ENCODE measurements at places on chromosomes 6 and 20.

GRCh38 chr6:50791900-50792508 is 26.7 kb upstream of the TFAP2B start:
- peak; percentile 59 for DNase-seq

DNA sequence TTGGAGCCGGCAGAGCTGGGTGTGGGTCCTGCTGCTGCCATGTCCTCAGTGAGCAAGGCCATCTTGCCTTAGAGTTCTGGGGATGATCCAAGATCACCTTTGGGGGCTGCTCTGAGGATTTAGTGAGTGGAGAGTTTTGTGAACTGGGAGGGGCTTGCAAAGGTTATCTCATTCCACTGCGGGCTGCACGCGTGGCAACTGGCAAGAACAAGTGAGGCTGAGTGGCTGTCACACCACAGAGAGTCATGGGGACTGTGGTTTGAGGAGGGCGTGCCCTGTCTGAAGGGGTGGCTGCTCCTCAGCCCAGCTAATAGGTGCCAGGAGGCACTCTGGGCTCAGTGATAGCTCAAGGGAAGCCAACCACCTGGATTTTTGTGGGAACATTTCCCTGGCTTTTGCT is 37.6 kb downstream of the TTLL9 start:
- no peak for DNase-seq

- no peak for DNase-seq
Observed at GRCh38 chr6:14533446-14533845, 415.9 kb downstream of the CD83 start.

GRCh38 chr20:20491110-20491783 is 123.3 kb downstream of the INSM1 start:
- DNase-seq = peak; percentile 29

DNA sequence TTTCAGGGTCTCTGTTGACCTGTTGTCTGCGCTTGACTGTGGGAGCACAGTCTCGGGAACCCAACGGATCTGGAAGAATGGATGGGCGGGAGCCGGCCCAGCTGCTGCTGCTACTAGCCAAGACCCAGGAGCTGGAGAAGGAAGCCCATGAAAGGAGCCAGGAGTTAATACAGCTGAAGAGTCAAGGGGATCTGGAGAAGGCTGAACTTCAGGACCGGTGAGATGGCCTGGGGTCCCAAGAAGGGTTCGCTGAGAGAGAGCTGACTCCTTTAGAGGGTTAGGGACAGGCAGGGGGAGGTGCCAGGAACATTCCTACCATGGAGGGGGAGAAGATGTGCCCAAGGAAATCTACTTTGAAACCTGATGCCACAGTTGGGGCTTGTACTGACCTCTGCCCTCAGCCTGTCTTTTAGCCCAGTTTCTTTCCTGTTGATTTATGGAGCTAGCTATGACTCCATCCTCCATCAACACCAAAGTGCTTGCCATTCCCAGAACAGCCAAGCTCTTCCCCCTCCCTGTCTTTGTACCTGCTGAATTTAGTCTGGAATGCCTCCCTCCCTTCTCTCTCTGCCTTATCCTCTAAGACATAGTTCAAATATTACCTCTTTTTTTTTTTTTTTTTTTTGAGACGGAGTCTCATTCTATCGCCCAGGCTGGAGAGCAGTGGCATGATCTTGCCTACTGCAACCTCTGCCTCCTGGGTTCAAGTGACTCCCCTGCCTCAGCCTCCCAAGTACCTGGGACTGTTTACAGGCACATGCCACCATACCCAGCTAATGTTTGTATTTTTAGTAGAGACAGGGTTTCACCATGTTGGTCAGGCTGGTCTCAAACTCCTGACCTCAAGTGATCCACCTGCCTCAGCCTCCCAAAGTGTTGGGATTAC is 12.2 kb downstream of the CEP250 start:
- no peak for DNase-seq

GRCh38 chr20:58708246-58708931 is 15.8 kb downstream of the NPEPL1 start:
- peak; percentile 7 for DNase-seq

DNA sequence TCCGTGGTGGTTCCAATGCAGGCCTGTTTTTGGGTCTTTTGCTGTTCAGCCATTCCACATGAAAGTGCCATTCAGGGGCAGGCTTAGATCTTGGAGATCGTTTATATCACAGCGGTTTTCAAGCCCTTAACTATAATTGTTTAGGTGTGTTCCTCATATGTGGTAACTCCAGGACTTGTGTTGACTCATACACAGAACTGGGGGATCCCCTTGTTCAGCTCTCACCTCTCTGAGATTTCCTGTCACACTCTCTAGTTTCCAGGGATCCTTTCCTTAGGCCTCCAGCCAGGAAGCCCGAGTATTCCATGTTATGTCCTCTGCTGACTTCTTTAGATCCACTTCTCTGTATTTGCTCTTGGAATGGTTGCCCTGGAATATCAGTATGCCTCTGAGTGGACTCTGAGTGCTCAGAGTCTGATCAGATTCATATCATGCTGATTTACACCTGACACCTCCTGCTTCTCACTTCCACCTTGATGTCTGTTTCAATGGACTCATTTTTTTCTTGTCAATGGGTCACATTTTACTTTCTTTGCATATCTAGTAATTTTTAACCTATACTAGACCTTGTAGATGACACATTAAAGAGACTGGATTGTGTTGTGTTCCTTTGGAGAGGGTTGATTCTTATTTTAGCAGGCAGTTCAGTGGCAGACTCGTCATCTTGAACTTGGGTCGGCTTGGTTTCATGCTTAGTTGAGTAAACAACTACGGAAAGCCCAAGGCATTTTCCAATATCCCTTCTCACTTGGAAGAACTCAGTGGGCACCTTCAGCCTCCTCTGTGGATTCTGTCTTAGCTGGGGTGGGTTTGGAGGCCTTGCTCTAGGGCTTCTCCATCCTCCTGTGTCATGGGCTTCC is 13.1 kb downstream of the NTSR1 start:
- no peak for DNase-seq

DNA sequence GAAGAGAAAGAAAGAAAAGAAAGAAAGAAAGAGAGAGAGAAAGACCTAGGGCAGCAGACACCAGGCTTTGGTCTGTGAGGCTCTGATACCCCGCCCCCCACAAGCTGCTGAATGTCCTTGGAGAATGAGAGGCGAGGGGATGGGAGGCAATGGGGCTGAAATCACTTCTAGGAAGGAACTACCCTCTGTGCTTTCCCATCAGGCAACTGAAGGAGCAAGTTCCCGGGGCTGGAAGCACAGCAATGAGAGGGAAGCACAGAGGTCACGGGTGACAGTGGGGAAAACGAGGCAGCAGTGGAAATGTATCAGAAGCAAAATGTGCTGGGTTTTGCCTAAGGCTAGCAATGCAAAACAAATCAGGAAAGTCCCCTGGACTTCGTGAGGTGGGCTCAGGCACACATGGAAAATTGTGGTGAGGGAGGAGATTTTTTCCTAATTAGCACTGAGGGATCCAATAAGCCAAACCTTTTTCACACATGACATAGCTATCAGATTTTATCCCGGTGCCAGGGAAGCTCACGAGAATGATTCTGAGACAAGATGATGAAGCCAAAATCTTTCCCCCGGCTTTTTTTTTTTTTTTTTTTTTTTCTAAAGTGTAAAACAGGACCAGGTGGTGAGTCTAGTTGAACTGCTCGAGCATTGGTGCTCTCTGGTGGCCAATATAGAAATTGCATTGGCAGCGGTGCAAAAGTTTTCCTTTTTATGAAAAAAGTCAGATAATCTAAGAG is 16.8 kb upstream of the ARFGEF2 start:
- peak; percentile 78 for DNase-seq

DNA sequence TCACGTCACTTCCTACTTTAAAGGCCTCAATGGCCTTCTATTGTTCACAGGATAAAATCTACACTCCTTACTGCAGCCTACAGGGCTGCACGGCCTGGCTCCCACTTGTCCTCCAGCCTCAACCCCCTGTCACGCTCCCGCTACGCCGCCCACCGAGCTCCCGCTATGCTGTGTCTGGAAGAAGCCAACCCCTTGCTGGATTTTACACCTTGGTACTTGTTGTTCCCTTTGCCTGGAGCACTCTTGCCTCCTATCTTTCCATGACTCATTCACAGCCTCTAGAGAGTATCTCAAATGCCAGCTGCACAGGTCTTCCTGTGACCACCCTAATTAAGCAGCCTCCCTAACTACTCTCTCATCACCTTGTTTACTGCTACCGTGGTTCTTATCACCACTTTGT is 259.9 kb downstream of the PRKN start:
- no peak for DNase-seq

DNA sequence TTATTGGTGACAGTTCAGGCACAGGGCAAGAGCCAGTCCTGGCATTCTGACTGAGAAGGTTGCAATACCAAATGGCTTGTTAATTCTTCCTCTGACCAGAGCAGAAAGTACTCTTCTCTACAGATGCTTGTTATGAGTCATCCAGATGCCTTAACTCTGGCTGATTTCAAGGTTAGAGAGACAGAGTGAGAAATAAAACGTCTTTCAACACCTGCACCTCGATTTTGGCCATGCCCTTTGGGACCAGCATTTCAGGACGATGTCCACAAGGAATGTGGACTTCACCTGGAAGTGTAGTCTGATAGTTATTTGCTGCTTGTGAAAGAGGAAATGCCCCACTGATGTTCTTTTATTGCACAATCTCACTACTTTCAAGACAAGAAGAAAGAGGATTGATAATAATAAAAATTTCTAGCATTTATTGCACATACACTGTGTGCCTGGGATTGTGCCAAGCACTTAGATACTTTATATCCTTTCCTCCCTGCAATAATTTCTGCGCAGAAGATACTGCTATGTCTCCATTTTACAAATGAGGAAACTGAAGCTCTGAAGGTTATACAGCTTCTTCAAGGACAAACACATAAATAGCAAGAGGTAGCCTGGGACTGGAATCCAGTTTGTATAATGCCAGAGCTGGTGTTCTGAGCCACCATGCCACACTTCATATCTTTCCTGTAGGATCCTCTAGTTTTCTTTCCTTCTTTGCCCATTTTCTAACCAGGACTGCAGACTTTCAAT is 33.5 kb upstream of the MCM3 start:
- peak; percentile 75 for DNase-seq

DNA sequence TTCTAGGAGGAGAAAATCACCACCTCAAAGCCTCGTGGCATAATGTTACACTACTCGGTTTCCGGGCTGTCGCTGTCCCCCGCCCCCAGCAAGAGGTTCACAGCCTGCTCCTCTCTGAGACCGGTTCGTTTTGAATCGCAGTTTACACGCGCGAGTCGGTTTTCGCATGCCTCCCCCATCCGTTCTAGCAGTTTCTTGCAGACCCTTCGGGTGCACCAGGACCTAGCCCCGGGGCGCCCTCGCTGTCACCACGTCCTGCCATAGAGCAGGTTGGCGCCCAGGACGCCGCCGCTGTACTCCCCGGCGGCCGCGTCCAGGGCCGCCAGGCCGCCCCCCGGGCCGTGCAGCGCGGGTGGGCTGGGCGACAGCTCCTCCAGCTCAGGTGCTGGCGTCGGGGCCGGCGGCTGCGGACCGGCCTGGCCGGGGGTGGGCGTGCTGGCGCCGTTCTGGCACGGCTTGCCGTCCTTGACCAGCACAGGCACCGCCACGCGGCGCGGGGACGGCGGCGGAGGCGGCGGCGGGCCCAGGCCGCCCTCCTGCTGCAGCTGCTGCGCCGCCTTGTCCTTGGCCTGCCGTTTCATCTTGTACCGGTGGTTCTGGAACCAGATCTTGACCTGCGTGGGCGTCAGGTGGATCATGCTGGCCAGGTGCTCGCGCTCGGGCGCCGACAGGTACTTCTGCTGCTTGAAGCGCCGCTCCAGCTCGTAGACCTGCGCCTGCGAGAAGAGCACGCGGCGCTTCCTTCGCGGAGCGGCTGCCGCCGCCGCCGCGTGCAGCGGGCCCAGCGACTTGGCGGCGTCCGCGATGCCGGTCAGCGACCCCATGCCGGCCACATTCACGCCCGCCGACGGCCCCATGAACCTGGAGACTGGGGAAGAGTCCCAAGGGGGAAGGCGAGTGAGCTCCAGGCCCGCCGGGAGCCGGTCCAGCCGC is 1.4 kb downstream of the NKX2-4 start:
- peak; percentile 23 for DNase-seq

- DNase-seq = no peak
Observed at GRCh38 chr6:26478985-26479278, 21.2 kb upstream of the BTN1A1 start.

DNA sequence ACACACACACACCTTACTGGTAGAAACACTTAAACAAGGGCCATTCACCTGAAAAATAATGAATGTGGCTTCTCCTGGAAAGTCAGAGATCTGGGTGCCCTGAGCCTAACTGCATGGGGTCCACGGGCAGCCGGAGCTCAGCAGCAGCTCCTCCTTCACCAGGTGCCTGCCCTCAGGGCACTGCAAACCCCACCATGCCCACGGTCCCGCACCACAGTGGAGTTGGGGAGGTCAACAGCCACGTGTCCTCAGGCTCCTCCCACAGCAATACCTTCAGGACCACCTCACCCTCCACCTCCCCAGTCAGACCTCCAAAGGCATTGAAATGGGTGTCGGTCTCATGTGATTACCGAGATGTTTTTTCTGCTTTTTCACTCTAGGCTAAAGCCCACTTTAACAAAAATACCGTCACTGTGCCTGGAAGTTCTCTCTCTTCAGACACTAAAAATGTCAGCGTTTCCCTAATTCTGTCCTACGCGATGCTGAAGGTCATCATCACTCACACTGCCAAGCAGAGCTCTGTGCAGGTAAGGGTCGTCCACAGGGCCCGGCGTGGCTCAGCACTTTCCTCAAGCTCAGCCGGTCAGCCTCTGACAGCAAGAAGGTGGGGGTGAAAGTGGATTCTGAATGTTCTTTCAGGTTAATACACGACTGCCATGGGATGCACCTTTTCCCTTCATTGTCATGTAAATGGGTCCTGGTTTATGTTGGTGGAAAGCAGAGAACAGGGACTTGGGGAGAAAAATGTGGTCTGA is 48.9 kb downstream of the CDK5RAP1 start:
- DNase-seq = no peak

GRCh38 chr6:44268095-44268628 is 2.1 kb upstream of the TMEM151B start:
- peak; percentile 64 for DNase-seq

GRCh38 chr6:1135726-1136414 is 176.0 kb upstream of the FOXQ1 start:
- DNase-seq = no peak

DNA sequence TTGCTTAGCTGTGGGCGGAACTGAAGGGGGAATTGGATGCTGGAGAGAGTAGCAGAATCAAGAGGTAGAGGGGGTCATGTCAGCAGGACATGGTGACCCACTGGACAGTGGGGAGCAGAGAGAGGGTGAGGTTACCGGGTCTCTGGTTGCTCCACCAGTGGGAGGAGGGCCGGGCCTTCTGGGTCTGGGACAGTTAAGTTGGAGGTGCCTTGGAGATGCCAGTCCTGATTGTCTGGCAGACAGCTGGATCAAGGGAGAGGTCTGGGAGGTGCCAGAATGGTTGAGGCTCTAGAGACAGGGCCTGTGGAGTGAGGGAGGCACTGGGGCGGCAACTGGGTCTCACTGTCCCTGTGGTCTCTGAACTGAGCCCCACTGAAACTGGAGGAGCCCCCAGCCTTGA is 24.6 kb downstream of the MANBAL start:
- DNase-seq = no peak

DNA sequence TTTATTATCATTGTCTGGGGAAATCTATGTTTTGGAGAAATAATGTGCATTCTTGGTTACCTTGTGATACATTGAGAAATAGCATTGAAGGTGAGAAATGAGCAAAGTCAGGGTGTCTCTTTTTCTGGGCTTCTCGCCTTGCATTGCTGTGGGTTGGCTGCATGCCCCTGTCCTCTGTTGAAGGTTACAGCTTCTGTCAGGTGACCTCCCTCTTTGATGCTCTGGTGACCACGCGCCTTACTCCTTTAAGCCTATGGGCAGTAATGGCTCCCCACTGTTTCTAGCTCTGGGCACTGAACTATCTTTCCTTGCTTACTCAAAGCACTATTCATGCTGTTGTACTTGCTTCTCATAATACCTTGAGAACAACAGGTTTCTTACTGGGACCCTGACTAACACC is 14.6 kb downstream of the ADGRB3 start:
- DNase-seq = no peak

All from AG20443 (cell line).